ENCODE measurements at places on chromosomes 16 and 17. TPM values are rescaled to one million over a fixed set of nuclear protein-coding genes. Genes with fewer than 3 reads are reported as not detected.

DNA sequence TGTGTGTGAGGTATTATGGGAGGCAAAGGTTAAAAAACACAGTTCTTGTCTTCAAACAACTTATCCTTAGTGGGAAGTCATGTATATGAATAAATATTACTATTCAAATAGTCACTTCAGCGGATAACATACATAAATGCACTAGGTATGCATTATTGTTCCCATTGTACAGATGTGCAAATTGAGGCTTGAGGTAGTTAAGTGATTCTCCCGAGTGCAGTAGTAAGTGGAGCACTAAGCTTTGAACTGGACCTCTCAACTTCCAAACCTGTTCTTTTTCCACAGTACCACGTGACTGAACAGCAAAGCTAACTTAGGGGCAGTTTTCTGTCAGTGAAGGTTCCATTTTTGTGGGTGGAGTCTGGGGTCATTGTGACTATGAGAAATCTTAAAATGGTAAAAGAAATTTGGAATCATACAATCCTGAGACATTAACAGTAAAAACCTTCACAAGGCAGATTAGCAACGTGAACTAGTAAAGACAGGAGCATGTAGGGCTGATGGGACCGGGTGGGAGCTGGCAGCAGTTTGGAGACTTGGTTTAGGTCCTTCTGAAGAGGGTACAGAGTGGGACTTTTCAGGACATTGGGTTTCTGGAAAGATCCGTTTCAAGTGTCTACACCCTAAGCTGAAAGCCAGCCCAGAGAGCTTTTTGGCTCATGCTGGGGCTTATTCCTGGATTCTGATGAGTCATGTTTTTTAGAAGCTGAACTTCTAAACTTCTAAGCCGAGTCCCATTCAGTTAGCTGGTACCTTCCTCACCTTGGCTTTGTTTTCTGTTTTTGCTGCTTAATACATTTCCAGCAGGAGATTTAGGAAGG, 204.9 kb downstream of the PRKCA start:
- peak; percentile 62 for DNase-seq

- peak; percentile 51 for DNase-seq
Observed at GRCh38 chr17:27489045-27489715, 32.9 kb downstream of the KSR1 start.

DNA sequence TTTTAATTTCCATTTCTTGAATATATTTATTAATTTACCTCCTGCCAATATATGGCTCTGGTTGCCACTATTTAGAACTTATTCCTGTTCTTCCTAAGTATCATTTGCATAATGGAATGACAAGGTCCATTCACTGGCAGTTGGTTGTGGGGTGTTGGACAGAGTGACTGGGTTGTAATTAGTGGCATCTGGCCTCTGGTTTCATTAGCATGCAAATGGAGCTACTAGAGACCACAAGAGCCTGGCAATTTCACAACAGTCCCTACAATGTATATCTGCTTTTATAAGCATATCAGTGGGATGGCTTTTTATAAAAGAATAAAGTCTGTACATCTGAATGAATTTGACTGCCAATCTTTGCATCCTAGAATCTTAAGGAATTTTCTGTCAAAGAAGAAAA, 1030.9 kb upstream of the CDH8 start:
- DNase-seq, result no peak

- peak; percentile 70 for DNase-seq
Observed at GRCh38 chr17:32461853-32462617, 17.7 kb downstream of the PSMD11 start.

DNA sequence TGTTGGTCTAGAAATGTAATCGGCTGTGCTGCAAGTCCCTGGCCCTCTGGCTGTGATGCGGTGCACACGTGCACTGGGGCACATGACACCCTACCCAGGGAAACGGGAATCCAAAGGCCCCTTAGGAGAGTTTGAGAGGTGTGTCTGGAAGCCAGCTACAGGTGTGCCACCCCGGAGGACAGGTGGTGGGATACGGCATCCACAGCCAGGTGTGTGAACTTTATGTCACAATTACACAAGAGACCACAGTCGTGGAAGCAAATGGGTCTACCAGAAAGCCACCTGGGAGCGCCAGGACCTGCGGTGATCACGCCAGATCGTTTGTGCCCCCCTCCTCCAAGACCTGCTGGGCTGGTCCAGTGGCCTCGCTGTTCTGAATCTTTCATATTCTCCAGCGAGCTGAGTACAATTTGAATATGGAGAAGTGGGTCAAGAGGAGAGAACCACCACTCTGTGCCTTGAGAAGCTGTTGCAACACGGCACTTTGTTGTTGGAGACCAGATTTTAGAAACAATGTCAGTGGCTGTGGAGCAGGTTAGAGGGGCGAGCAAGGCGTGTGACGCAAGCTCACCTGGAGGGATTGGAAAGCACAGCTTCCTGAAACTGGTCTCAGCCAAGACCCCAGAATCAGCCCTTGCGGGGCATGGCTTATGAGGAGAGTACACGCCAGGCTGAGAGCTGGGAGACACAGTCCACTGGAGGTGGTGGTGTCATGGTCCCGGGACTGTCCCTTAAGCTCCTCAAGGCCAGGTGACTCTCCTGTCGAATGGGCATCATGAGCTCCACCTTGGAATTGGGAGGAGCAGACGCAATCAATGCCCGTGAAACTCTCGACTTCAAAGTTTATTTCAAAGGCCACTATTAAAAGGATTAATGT, 37.4 kb downstream of the COX4I1 start:
- DNase-seq, result no peak

- no peak for DNase-seq
Observed at GRCh38 chr17:34201767-34202166, 53.3 kb upstream of the CCL2 start.

Gene KRT32
- total RNA-seq, result not detected

Gene ALOX15
- total RNA-seq, result 1.3 TPM

Gene STAT5B
- total RNA-seq, result 81.5 TPM

Gene DOC2A
- total RNA-seq, result 45.3 TPM

Gene TEKT3
- 30.7 TPM for total RNA-seq

Gene SMPD3
- 20.6 TPM for total RNA-seq

Measured in testis (tissue), 5 donors.